HCT116 (cell line): ENCODE measurements at places on chromosomes 1 and 21.

GRCh38 chr1:76577525-76578185 is 289.6 kb upstream of the ST6GALNAC5 start:
- no peak for DNase-seq

DNA sequence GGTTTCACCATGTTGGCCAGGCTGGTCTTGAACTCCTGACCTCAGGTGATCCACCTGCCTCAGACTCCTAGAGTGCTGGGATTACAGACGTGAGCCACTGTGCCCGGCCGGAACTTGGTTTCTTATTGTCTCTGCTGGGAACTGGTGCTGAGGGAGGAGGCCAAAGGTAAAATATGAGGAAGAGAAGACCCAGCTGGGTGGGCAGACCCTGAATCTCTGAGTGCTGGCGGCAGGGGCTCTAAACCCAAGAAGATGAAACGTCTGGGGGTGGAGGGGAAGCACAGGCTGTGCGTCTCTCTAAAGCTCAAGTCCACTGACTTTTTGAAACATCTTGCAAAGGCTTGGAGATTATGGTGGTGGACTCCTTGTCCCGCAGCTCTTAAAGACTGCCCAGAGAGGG is 82.0 kb upstream of the TLR5 start:
- DNase-seq = no peak

- no peak for DNase-seq
Observed at GRCh38 chr1:212035835-212036605, 472 bp downstream of the DTL start.

DNA sequence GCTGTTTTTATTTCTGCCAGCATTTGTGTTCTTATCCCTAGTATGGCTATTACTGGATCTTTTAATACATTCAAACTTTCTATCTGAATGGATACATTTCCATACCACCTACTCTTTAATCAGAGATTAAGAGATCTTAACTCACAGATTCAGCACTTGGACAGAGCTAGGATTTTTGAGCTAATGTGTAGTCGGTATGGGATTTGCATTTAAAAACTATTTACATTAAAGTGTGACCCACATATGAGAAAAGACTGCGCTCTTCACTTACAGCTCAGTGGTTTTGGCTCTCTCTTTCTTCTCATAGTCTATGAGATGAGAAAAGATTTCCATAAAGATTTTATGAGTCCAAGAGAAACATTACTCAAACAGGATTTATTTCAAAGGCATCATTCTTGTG is 16.4 kb downstream of the HMGB4 start:
- no peak for DNase-seq

- DNase-seq = no peak
Observed at GRCh38 chr1:23449958-23450357, 25.4 kb upstream of the TCEA3 start.

DNA sequence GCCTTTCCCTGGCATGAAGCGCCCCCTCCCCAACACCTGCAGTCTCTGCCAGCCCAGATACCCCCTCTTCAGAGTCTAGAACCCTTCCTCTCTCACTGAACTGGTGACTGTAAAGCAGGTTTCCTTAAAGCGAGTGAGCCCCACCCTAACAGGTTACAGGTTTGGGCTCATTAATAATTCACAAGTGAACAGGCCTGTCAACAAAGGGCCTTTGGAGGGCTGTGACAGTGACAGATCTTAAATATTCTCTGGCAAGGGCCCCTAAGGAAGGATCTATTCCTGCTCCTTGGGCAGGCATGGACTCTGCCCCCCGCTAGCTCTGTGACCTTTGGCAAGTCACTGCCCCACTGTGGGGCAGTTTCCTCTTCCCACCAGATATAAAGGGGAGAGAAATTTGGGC is 5.6 kb upstream of the TTC39A start:
- no peak for DNase-seq

- no peak for DNase-seq
Observed at GRCh38 chr1:16383888-16384287, 16.8 kb downstream of the SZRD1 start.

GRCh38 chr1:59061876-59062275 is 235.0 kb upstream of the FGGY start:
- peak; percentile 32 for DNase-seq

GRCh38 chr1:21344750-21345443 is 54.6 kb upstream of the ECE1 start:
- DNase-seq = no peak

- peak; percentile 56 for DNase-seq
Observed at GRCh38 chr21:15224346-15225086, 159.7 kb upstream of the NRIP1 start.

DNA sequence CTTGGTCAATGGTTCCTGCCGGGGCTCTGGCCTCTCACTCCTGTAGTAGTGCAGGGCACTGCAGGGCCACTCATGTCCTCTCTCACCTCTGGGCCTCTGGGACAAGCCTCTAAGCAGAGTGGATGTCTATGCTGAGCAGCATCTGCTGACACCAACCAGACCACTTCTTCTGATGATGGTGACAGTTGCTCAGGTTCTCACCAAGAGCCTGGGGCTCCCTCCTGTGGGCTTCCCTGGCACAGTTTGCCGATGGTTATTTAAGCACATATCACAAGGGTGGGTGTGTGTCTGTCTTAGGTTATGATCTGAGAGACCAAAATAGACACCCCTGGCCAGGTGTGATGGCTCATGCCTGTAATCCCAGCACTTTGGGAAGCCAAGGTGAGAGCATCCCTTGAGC is 17.4 kb upstream of the GPR137B start:
- DNase-seq = no peak

DNA sequence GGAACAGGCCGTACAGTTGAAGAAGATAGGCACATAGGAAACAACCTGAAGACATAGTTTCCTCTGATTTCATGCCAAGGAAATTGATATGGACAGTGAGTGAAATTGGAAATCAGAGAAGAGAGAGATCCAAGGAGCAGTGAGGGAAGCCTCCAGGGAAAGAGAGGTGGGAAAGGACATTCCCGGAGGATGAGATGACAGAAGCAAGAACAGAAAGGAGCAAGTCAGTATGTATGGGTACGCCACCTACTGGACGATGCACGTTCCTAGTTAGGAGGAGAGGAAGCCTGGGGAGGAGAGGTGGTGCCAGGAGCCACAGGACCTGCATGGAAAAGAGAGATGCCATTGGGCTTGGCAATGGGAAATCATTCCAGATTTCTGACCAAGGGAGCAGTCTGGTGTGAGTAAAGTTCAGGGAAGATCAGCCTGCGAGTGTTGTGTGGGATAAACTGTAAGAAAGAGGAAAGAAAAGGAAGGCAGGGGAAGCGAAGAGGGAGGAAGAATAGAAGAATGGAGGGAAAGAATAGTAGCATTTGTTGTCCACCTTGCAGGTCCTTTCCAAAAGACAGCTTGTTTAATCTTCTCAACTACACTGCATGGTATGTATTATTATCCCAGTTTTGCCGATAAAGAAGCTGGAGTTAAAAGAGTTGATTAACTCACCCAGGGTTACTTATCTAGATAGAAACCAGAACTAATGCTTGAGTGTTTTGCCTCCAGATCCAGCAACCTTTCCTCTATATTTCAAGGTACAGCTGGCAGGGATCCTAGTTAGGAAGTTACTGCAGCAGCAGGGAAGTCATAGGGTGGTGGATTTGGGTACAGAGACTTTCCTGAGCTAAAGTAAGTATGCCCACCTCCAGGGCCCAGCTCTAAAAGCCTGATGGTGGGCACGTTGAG is 27.4 kb downstream of the C1orf116 start:
- DNase-seq = peak; percentile 74

GRCh38 chr1:59468828-59469428 is 172.0 kb downstream of the FGGY start:
- DNase-seq = no peak

DNA sequence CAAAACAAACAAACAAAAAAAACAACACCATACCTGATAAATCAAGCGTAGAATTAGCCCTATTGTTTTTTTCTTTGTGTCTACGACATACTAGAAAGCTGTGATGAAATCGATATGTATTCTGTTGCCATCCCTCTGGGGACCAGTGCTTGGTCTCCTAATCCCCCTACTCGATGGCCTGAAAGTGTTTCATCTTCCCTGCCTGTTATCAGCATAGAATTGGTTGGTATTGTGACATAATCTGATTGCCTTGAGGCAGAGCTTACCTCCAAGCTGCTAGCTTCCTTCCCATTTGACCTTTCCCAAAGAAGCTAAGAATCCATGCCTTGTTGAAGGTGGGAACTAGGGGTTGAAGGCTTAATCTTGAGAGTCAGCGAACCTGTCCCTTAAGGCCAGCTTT is 40.7 kb upstream of the PIGV start:
- DNase-seq = no peak

DNA sequence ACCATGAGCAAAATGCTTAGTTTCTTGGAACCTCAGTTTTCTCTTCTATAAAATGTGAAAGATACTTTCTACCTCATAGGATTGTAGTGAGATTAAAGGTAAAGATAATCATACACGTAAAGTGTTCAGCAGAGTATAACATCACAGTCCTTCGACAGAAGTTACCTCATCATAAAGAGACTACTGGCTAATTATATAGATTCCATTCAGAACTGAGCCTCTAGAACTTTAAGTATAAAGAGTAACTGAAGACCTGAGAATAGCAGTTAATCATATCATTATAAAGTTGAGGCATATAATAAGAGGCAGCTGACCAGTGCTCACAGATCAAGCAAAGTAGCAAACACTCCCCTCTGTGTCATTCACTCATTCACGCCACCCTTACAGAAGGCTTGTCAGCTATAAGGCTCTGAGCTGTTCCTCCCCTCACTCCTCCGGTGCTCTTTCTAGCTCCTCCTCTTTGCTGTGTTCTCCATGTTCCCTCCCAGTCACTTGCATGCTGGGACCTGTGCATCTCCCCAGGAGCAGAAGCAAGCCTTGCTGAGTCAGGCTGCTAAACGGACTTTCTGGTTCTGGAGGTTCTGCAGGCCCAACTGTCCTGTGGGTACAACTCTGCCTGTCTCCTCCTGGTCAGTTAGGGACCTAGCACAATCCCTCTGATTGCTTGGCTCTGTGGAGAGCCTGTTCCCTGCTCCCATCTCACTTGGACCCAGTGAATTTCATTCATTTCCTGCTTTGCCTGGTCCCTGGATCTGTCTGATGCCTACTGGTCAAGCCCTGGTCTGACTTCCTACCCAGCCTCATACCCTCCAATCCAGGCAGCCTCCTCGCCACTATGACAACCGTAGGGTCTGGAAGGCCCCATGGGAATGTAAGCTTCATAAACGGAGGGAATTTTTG is 28.3 kb upstream of the LY9 start:
- no peak for DNase-seq

DNA sequence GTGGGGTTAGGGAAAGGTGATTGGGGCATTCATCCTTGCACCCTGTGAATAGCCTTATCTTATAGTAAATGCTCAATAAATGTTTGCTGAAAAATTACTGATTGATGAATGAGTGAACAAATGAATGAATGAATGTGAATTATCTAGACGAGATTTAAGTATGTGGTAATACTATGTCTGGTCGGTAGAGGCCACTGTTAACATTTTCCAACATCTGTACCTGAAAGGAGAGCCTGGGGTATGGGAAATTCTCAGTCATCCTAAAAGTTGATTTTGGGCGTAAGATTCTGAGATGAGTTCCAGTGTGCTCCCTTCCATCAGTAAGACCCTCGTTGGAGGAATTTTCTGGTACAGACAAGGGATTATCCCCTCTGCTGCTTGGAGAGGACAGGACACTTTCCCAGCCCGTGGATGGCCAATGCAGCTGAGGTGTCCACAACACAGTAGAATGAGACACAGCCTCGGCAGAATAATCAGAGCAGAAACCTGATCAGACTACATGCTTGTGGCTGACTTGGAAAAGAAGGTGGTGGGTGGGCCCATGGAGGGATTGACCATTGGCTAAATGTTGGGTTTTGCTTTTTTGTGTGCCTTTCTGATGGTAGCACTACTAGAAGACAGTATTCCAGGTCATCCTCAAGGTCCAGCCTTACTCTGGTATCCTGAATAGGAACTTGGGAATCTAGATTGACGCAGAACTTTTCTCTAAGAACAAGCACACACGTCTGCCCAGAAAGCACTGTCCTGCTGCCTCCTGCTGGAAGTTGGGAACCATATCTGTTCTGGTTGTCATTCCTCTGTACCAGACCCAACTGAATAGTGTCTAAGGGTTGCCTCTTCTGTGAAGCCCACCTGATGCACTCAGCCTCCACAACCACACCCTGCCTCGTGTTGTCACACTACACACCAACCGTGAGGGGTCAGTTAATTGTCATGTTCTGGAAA is 262.0 kb downstream of the TNR start:
- DNase-seq = no peak

DNA sequence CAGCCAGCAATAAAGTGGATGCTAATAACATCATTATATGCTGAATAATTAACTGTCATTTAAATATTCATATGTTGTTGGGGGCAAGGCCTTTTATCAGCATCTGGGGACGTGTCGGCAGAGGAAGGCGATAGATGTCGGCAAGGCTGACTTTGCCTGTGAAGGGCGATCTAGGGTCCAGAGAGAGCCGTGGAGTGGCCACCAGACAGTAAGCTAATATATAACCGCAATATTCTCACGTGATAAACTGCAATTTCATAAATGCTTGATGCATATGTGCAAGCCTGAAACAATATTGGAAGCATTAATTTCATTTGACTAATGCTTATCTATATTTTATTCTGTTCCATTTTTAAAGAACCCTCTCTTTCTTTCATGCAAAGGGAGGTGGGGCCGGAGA is 141.0 kb upstream of the POU3F1 start:
- no peak for DNase-seq

DNA sequence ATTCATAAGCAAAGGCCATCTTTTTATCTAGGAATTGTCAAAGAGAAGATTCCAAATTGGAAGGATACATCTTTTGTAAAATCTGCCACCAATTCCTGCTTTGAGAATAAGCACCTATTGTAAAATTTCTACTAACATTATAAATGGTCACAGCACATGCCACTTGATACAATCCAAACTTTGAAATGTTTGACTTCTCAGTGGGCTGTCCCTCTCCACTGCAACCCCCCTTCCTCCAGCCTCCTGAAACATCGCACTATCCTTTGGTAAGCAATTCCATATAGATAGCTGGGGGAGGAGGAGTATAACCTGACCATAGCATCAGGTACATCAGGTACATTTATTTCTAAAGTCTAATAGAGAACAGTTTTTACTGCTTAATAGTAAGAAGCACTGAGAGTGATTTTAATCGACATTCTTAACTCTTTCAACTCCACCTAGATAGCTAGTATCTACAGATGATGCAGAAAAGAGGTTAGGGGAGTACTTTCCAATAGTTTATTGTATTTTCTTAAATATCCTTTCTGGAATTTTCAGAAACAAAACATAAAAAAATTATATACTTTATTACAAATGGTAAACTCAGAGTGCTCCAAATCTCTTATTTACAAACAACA is 2.9 kb downstream of the JUN start:
- no peak for DNase-seq

GRCh38 chr1:42784547-42784945 is 245 bp upstream of the TMEM269 start:
- no peak for DNase-seq

GRCh38 chr1:161258439-161259344 is at the start of gene PCP4L1:
PCP4L1 (plus strand) TSS chr1:161258745; CDS start chr1:161258975, 230 bp downstream.
- DNase-seq = no peak

GRCh38 chr1:162145966-162146696 is 76.6 kb downstream of the NOS1AP start:
- DNase-seq = no peak
